ENCODE measurements at places on chromosomes 6 and 20.
A peak's percentile ranks its signal among the peaks of the same experiment; 100 is the strongest.

DNA sequence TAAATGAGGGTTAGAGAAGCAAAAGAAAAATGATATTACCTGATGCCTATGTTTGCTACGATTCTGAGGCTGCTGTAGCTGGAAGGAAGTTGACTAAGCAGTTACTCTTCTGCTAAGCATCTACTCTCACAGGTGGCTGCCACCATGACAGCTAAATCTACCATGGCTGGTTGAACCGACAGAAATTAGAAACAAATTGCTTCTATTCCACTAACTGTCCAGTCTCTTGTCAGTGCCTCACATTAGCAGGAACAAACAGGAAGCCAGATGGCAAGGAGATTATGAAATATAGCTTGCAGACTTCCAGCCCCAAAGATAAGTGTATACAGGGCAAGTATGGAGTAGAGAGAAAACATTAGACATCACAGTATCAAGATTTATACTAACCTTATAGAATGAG lies 59.4 kb upstream of the TMEM200A start:
- DNase-seq: no peak

GRCh38 chr6:15268137-15268908 lies 22.5 kb downstream of the JARID2 start:
- no peak for DNase-seq

- no peak for DNase-seq
These were observed 62.3 kb downstream of the PSMG4 start for GRCh38 chr6:3321042-3321441.

DNA sequence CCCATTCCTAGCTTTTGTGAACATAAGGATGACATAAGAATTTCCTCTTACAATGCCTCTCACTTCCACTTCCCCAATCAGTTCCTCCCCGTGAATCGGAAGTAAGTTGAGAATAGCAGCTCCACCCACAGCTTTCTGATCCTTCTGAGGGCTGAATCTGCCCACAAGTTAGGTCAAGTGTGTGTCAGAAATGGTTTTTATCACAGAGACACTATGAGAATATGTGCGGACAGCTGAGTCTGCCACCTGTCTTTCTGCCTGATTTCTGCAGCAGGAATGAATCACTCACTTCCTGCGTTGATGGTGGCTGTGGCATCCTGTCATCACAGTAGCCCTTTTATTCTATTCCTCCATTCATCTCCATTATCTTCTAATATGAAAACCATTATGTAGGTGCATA lies 70.2 kb downstream of the RIN2 start:
- DNase-seq: no peak

- no peak for DNase-seq
These were observed 42.8 kb downstream of the MDGA1 start for GRCh38 chr6:37654727-37655500.

- DNase-seq: no peak
These were observed 39.8 kb downstream of the ARMC2 start for GRCh38 chr6:108888052-108888451.

- DNase-seq: peak; percentile 81
These were observed 19.1 kb upstream of the AAR2 start for GRCh38 chr20:36217226-36217625.

GRCh38 chr6:100271625-100272024 lies 193.1 kb downstream of the SIM1 start:
- DNase-seq: no peak

- DNase-seq: no peak
These were observed 4.8 kb downstream of the F13A1 start for GRCh38 chr6:6315660-6316059.

DNA sequence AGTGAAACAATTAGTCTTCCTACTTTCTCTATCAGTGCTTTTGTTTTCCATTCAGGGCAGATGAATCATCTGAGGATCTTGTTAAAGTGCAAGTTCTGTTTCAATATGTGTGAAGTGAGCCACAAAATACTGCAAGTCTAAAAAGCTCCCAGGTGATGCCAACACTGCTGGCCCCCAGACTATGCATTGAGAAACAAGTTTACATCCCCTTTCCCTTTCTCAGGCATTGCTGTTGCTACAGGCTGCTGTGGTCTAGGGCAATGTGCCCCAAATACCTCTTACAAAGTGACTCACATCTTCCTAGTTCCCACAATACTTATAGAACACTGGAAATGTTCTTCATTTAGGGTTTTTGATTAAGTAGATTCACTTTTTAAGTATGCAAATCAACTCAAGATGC lies 31.8 kb downstream of the ABRACL start:
- DNase-seq: no peak

DNA sequence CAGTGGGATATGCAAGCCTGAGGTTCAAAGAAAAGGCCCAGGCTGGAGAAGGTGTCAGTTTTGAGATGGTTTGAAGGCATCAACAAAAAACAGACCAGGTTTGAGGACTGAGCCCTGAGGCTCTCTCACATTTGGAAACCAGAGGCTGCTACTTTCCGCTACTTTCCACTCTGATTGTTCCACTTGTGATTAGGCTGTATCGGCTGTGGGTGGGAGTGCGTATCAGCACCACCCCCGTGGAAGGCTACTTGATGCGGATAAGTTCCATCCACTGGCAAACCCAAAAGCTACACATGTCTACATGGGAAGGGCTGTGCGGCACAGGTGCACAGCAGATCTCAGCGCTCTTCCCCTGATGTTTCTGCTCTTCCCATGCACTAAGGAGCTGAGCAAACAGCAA lies 198.7 kb downstream of the GMPR start:
- no peak for DNase-seq

DNA sequence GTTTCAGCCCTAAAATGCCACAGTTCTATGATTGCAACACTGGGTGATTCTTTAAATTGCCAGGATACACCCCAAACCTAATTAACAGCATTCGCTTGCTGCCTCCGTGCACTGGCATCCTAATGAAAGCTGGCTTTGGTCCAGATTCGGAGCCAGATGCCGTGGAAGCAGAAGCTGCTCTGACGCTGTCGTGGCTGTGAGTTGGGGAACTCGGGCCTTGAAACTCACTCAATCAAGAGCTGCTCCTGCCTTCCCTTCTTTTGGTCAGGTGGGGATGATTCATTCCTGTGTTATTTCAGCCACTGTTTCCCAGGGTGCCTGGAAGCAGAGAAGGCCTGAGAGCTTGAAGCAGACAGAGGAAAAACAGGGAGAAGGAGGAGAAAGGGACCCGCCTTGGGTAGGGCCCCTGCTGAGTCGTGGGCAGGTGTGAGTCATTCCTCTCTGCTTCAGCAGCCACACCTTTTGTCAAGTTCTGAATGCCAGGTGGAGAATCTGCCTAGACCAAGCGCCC lies 36.2 kb upstream of the DSP start:
- peak; percentile 76 for DNase-seq

DNA sequence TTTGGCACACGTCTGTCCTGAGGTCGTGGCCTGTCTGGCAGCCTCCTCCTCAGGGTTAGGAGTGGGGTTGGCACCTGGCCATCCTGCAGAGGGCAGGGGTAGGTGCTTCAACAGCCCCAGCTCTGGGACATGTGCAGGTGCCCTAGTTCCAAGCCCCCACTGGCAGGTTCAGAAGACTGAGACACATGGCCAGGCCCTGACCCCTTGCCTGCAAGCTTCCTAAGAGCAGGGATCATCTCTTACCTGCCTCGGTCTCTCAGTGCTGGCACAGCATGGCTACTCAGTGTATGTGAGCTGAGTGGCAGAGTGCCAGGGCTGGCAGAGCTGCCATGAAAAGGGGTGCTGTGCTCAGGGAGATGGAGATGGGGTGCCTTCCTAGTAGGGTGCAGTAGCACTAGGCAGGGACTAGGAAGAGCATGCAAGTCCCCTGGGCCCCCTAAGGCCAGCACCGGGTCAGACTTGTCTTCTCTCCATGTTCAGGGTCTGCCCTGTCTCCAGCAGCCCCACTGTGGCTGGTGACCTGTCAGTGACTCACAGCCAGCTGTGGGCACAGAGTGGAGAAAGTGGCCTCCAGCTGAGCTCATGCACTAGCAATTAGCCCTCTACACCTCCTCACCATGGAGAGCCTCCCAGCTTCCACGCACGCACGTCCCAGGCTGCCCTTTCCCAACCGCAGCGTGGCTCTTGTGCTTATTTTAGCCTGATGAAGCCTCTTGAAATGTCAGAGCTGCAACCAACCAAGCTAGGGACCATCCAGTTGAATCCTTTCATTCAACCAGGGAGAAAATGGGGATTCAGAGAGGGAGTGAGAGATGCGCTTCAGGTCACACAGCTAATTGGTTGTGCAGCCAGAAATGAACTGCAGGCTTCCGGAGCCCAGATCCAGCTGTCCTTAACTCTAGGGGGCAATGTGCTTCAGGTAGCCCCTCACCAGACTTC lies 116.6 kb downstream of the MRPL14 start:
- DNase-seq: no peak

DNA sequence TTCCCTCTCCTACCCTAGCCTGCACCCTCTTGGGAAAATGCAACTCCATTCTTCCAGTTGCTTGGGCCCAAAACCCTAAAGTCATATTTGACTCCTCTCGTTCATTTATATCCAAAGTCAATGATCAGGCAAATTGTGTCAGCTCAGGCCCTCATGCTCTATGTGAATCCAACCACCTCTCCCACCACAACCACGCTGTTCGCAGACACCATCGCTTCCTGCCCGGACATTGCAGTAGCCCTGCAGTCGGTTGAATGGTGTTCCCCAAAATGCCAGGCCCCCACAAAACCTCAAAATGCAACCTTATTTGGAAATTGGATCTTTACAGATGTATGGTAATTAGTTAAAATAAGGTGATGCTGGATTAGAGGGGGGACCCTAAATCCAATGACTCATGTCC lies 98.3 kb downstream of the PREX1 start:
- DNase-seq: no peak

DNA sequence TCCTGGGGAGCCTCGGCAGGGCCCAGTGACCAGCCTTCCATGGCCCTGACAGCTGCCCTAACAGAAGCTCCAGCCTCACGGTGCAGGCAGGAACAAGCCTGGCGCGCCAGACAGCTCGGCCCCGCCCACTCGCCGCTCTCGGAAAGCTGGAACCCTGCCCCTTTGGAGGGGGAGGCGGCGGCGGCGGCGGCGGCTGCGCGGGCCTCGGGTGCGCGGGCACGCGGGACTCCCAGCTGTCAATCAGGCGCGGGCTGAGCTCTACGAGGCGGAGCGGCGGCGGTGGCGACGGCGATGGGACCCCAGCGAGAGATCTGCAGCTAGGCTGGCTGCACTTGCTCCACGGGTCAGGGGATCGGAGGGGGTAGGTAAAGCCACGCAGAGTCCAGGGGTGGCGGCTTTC lies at the start of gene NRSN1:
TSS of gene NRSN1 (plus strand) at position 236 of the 400 bp plus-strand sequence. CDS start 8,113 bp downstream, outside the sequence.
- DNase-seq: no peak

DNA sequence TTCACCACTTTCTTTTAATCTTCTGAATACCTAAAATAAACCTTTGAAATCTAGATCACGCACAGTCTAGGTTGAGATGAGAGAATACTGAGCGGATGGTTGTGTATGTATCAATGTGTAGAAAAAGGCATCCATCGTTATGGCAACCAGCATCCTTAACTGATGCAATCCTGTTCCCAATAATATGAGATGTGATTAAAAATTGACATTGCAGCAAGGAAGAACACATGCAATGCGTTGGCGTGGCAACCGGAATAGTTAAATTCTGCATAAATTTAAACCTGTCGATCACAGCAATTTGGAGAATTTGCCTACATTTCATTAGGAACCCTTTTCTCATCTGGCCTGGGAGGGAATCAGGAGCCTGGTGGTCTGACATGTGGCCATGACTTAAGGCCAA lies 1.3 kb upstream of the L3MBTL1 start:
- no peak for DNase-seq

DNA sequence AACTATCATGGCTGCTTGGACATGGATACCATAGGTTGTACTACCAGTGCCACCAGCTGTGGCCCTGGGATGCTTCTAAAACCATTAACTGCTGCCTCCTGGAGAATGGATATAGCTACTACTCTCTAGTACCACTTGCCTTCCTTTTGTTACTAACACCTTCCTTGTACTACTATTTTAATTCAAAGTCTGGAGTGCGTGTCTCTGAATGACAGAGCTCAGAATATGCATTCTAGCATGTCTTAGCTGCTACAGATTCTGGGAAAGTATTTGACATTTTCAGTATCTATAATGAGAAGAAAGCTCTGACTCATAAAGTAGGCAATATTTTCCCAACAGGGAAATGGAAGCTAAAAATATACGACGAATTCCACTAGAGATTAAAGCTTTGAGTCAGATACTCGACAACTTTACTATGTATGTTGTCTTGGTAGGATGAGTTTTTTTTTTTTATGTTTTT lies 112.3 kb downstream of the PFDN4 start:
- DNase-seq: no peak

DNA sequence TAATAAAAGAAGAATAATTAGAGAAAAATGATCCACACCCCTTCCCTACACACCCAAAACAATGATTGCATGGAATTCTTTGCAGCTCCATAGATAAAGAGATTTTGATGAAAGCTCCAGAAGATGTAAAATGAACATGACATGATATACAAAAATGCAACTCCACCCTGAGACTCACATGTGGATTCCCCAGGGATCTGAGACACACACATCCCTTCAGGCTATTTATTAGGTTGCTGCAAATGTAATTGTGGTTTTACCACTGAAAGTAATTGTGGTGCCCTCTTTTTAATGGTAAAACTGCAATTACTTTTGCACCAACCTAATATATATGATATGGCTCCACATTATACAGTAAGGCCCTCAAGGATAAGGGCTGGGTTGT lies 40.4 kb upstream of the TBC1D7 start:
- no peak for DNase-seq

Data from Caco-2 (cell line).